ENCODE measurements at places on chromosomes 3 and 15.

- DNase-seq, result no peak
These were observed 12.8 kb downstream of the PYDC2 start for GRCh38 chr3:191473661-191474198.

GRCh38 chr15:98876451-98877369 is 130.9 kb downstream of the PGPEP1L start:
- no peak for DNase-seq

GRCh38 chr3:148992027-148992634 is 791 bp downstream of the GYG1 start:
- DNase-seq, result peak; percentile 33

GRCh38 chr3:101725194-101725889 is 928 bp downstream of the CEP97 start:
- DNase-seq, result peak; percentile 29

DNA sequence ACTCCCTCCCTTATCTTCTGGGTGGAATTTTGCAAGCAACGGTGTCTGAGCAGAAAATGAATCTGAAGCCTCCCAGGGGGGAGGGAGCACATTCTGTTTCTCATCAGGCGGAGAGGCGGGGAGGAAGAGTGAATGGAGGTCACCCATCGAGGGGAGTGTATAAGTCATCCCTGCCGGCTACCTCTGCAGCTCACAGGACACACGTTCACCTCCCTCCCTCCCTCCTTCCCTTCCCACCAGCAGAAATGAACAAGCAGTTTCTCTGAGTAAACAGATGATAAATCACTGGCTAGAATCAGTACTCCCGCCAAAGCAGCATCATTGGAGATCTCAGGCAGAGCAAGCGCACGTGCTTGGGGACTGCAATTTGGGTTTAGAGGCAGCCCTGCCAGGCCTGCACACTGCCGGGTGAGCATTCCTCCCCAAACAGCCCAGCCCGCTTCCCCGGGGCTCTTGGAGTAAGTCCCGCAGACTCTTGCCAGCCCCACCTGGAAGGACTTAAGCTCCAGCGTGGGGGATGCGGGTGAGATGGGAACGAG is 38.3 kb downstream of the CPN2 start:
- DNase-seq, result peak; percentile 47

- DNase-seq, result no peak
These were observed 734.5 kb upstream of the CADM2 start for GRCh38 chr3:84224262-84224661.
